ENCODE measurements at places on chromosomes 6 and 20.

DNA sequence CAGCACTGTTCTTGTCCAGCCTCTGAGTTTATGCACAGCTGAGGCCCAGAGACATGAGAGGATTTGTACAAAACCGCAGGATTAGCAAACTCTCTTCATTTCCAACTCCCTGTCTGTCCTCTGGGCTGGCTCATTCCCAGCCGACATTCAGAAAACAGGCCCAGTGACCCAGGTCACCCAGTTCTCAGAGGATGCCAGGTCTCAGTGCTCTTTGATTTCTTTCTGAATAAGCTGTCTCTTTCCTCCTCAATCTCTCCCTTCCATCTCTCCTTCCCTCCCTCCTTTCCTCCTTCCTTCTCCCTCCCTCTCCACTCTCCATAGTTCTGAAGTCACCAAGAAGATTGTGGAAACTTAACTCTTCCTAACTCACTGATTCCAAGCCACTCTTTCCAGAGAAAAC is 372.7 kb upstream of the SULF2 start:
- DNase-seq, result no peak

DNA sequence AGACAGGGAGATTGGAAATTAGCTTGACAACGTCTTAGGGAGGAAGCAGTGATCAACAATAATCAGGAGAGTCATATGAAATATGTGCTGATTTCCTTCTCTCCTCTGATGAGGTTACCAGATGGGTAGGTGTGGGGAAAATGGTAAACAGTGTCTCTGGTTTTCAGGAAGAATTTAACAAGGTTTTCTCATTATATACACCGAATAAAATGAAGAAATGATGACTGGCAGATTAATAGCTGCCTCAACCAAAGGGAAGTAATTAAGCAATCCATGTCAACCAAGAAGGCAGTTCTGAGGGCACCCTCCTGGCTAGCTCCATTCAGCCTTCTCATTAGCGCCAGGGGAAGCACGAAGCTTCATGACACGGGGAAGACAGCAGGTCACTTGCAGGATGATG is 12.7 kb upstream of the RAMACL start:
- DNase-seq, result no peak

DNA sequence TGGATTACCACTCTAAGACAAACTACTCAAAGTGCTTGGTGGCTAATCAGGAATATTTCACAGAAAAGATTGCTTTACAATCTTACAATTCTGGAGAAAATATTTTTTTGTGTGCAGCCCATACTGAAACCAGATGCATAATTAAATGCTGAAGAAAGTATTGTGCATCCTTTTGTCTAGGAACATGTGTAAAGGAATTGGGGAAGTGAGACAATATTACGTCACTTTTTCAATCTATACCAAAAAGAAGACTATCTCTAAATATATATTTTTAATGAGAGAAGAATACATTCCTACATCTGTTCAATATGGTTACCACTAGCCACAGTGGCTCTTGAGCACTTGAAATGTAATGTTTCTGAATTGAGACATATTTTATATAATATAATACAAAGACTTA is 992.5 kb upstream of the ADGRB3 start:
- DNase-seq, result no peak

GRCh38 chr6:14787677-14788076 is 458.2 kb upstream of the JARID2 start:
- DNase-seq, result no peak

DNA sequence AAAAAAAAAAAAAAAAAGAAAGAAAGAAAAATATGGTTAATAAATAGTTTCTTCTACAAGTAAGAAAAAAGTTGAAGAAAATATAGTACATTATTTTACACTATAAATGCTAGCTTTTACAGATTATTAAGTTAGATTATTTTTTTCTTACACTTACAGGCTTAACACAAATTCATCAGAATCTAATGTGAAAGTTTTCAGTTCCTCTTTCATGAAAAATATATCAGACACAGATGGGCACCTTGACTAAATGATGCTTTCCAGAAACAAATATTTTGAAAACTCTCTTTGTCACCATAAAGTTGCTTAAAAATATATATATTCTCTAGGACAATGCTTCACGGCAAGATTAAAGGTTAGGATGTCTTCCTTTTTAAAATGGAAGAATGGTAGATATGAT is 321.8 kb upstream of the HSF2 start:
- DNase-seq, result no peak

GRCh38 chr20:58492074-58492718 is 23.0 kb downstream of the APCDD1L start:
- DNase-seq, result no peak

GRCh38 chr6:143111443-143111842 is 50.8 kb downstream of the AIG1 start:
- no peak for DNase-seq

DNA sequence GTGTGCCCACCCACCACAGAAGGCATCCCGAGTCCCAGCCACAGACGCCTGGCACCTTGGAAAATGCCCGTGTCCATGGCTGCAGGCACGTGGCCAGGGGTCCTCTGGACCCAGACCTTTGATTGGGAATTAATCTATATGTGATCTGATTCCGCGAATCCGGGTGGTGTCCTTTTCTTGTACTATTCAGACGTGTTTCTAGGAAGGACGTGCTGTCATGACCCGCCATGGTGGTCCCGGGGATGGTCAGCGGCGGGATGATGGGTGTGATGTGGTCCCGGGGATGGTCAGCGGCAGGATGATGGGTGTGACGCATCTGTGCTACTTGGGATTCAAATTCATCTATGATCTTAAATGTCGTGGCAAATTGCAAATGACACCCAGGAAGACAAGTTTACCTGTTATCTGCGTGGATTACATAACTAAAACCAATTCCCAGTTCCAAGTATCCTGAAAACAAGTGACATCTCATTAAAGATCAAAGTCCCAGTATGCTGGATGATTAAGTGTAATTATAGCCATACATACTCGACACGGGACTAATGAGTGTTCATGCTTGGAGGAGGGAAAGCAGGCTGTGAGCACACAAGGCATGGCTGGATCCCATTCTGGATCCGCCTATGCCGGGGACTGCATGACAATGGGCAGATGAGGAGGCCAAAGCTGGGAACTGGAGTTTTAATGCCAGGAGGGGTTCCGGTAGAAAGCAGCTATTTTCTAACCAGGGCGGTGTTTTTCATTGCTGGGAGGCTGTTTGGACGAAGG is 256.5 kb downstream of the TAF4 start:
- DNase-seq, result peak; percentile 1

DNA sequence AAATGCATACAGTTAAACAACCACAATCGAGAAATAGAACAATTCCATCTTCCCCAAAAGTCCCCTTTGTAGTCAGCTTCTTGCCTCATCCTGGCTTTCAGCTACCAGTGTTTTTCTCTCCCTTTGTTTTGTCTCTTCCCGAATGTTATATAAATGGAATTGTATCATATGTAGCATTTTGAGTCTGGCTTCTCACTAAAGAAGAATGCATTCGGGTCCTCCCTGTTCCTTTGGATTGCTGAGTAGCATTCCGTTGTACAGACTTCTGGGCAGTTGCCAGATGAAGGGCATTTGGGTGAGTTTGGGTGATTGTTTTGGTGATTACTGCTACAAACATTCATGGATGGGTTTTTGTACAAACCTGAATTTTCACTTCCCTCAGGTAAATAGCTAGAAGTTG is 27.8 kb downstream of the PRPH2 start:
- no peak for DNase-seq

GRCh38 chr6:88141561-88142296 is 24.4 kb downstream of the CNR1 start:
- DNase-seq, result no peak

GRCh38 chr6:24031496-24031895 is 94.5 kb upstream of the NRSN1 start:
- no peak for DNase-seq

- DNase-seq, result no peak
These were observed 122.3 kb downstream of the BANF2 start for GRCh38 chr20:17822039-17822438.

DNA sequence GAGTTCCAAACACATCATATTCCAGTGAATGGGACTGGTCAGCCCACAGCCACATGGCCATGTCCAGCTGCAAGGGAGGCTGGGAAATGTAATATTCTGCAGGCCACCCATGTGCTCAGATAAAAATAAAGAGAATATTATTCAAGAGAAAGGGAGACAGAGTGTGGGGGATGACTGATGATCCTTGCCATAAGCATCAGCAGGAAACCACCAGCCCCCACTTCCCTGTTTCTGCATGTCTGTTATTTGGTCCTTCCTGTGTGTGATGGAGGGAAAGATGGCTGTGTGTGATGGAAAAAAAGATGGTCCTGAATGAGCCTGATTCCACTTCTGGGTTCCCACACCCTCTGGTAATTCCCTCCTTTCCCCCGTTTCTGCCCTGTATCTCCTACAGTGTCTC is 13.1 kb upstream of the RSPO4 start:
- DNase-seq, result no peak

DNA sequence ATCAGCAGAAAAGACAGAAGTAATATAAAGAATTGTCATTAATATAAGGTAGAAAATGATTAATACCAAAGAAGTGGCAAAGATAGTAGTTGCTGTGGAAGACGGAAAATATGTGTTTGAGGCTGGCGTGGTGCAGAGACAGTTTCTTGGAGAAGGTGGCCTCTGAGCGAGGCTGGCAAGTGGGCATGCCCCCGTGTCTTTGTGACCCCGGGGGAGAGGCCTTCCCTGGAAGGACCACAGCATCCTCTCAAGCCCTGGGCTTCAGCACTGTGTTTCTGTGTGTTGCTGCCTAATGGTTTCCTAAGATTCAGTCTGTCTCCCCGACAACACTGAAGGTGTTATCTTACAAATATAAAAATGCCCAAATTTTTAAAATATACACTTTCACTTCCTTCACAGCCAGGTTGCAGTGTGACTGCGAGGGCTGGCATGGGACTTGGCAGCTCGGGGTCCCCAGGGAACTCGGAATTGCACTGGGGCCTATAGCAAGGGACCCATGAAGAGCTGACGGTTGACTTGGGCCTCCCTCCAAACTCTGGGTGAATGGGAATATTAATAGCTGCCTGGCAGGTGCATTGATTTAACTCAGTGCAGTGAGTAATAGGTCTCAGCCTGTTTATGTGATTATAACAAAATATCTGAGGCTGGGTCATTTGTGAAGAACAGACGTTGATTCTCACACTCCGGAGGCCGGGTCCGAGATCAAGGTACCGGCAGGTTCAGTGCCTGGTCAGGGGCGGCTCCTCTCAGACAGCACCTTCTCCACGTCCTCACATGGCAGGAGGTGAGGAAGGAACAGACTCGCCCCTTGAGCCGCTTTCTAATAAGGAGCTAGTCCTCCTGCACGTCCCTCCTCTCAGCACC is 47.4 kb upstream of the AFDN start:
- peak; percentile 73 for DNase-seq

DNA sequence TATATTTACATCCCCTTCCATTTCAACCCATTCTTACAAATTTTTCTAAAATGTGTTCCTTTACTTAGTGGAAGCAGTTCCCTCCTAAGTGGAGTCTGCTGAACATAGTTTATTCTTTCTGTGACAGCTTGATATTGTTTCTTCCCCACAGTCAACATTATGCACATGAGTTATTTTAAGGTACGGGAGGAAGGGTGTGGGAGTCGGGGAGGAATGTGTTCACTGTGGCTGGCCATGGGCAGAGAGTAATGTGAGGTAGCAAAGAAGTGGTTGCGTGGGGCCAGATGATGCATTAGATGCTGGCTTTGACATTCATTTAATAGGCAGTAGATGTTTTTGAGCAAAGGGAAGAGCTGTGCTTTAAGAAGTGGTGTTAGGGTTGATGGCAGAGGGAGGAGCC is 98.5 kb downstream of the ARMC2 start:
- no peak for DNase-seq

- DNase-seq, result no peak
These were observed 189.9 kb upstream of the ZNF184 start for GRCh38 chr6:27662769-27663168.

GRCh38 chr6:44642870-44643522 is 255.5 kb downstream of the CDC5L start:
- no peak for DNase-seq

DNA sequence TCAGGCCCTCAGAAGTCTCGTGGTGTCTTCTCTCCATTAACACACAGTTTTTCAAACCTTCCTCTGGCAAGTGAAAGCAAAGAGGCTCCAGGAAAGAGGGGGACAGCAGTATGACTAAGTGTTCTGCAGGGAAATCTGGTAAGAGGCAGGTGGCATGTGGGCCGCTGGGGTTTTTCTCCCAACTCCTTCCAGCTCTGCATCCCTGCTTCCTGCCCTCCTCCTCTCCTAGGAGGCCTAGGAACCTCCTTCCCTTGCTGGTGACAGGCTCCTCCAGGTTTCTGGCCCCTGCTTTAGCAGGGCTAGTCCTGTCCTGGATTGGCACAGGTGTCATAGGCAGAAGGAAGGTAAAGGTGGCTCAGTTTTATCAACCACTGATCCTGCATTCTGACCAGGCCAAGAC is 7.6 kb upstream of the ITCH start:
- peak; percentile 93 for DNase-seq

DNA sequence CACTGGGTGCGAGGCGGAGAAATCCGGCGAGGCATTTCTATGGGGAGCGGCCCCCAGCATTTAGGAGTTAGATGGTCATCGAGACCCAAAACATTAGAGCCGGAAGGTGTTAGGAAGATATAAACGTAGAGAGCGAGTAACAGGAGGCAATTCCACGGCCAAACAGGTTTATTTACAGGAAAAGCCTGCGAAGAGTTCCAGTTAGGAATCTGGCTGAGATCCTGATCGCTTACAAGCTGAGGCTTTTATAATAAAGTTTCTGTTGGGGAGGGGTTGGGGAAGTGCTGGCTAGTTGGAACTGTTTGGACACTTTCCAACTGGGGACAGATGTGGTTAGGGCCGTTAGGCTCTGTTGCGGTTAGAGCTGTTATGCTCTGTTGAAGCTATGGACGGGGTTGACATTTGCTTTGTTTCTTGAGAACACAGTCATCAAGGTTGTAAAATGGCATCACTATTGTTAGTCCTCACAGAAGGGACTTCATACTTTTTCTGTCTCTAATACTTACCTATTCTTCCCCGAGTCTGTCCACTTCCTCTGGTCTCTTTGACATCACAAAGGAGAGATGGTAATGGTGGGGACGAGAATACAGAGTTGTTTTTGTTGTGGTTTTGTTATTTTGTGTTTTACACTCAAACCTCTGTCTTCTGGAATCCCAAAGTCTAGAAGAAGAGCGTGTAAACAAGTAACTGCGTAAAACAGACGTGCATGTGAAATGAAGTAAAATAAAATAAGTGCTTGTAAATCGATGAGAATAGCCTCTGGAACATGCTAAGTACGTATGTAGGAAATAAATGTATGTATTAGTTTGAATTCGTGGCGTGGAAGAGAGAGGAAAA is 554 bp upstream of the ZSCAN31 start:
- DNase-seq, result no peak

DNA sequence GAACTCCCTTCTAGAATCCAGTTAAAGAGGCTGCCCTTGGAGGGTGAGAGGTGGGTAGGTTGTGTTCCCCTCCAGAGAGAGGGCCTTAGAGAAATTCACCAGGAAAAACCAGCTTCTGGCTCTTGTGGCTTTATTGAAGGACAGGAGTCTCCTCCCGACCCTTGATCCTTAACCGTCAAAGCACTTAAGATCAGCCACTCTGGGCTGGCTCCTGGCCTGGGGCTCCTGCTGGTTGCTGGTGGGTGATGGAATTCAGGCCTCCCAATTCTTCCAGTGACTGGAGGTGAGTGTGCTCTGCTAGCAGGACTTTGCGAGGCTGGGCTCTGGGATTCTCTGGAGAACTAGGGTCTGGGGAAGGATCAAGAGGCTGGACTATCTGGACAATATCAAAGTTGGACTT is 75.6 kb upstream of the LGSN start:
- no peak for DNase-seq

Data from posterior cingulate gyrus (tissue), 11 donors.